ENCODE measurements at places on chromosomes 11 and 22.

GRCh38 chr11:92380882-92381281 lies 156.3 kb downstream of the FAT3 start:
- DNase-seq: no peak

DNA sequence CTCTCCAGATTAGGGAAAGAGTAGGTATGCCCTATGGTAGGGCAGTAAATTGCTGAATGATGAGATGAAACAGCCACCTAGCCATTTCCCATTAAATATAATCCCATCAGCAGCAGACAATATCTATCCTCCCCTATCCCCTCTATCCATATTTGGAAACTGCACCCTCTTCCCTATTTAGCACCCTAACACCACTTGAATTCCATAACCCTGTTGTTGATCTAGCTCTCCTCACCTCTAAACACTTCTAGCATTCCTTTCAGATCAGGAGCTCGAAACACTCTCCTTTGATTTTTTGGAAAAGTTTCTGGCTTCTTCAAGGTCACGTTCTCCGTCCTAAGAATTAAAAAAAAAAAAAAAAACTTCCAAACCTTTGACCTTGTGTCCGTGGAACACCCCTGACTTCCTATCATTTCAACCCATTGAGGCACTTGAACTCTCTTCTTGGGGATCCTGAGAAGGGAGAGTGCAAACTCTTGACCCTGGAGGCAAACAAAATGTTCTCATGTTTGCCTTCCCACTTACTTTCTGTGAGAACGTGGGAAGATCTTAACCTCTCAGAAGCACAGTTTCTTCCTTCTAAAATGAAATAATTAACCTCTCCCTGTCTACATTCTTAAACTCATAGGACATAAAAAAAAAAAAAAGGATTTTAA lies 19.0 kb downstream of the TRIM5 start:
- no peak for DNase-seq

DNA sequence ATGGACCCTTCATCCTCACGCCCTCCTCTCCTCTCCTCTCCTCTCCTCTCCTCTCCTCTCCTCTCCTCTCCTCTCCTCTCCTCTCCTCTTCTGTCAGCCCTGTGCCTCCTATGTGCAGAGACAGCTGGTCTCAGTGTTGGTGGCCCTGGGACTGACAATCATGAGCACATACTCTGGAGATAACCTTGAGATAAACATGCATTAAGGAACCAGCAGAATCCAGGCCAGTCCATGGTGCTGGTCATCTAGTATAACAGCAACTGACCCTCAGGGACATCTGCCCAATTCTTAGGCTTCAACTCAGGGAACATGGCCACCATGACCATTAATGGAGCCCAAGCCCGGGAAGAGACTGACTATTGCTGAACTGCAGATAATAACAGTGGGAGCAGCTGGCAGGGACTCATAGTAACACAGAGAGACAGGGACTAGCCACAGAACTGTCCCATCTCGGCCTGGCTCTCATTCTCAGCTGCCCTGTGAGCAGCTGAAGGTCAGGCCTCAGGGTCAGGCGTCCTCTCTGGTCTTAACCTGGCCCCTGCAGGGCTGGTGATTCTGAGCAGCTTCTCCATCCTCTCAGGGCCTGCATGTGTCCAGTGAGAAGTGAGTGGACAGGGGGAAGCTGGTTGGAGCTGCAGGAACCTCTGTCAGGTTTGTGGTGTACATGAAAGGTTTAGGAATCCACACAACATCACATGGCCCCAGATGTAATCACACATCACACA lies 45.4 kb downstream of the GGTLC2 start:
- no peak for DNase-seq

DNA sequence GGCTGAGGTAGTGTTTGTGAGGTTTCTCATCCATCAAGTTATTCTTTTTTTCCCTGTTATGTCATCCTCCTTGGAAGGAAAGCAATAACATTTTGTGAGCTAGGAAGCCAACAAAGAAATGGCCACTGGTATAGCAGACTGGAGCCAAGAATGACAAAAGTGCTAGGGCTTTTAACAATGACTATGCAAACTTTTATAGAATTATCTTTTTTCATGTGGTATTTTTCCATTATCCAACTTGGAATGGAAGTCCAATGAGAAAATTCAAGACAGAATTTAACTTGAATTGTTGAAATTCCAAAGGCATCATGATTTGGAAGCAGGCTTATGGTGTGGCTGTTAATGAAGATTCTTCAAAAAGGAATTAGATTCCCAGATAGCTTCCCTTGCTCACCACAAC lies 216.4 kb upstream of the PDGFD start:
- DNase-seq: no peak

DNA sequence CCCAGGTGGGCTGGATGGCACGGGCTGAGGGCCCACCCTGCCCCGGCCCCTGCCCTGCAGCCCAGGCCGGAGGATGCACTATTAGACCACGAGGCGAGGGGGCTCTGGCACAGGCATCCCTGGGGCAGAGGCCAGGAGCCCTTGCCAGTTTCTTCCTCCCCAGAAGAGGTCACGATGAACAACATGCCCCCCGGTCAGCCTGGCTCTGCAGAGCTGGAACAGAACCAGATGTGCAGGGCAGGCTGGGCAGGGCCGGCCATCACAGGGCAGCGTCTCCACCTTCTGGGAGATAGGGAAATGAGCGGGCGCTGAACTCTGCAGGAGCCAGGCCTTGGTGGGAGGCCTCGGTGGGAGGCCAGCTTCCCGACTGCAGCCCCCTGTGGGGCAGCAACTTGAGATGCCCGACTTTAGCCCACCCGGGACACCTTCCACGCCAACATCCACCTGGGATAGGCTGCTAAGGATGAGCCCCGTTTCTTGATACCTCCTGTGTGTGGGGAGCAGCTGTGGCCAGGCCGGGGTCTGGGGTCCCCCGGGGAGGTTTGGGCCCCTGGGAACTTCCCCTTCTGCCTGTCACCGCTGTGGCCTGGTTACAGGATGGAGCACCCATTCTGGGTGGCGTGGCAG lies 21.8 kb upstream of the GNB1L start:
- DNase-seq: no peak

DNA sequence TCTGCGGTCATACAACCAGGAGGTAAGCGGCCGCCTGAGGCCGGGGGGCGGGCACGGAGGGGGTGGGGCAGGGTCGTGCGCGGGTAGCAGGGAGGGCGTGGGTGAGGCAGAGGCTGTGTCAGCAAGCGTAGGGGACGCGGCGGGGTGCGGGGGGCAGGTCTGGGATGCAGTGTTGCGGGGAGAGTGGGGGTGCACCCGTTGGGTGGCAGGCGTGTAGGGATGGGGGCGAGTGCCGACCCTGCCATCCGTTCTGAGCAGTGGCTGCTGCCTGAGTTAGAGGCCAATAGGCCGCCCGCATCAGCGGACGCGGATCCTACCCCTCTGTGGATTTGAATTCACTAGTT lies 1.4 kb downstream of the RIC8A start:
- no peak for DNase-seq

GRCh38 chr22:31829505-31829904 lies 75.7 kb downstream of the DEPDC5 start:
- peak; percentile 7 for DNase-seq

- no peak for DNase-seq
These were observed 58.3 kb downstream of the FAM168A start for GRCh38 chr11:73539506-73540084.
